ENCODE measurements at places on chromosomes 11 and 22.
A peak's percentile ranks its signal among the peaks of the same experiment; 100 is the strongest.

DNA sequence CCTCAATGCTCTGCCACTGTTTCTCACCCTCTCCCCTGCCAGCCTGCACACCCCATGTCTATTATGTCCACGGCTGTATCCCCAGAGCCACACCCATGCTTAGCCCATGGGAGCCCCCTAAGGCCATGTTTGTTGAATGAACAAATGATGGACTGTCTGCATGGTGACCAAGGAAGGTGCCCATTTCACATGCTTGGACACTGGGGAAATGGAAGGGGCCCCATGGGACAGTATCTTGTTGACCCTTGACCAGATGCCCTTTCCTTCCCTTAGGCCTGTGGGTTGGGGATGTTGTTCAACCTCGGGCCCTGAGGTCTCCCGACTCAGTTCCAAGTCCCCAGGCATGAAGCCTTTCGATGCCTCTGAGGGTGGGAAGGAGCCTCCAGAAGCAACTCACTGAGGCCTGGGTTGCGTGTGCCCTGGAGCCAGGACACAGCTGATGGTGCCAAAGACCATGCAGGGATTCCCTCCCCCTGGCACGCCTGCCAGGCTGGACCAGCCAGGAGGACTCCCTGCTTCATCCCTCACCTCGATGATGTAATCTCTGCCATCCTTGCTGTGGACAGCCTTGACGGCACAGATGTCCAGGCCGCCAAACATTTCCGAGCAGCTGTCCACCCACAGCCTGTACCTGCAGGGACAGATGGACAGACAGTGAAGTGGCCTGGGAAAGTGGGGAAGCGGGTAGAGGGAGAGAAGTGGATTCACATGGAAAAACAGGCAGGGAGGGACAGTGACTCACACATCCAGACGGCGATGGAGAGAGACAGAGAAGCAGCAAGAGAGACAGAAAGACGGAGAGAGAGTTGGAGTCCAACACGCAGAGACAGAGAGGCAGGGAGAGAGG, 58.9 kb downstream of the FBXO7 start:
- no peak for DNase-seq

DNA sequence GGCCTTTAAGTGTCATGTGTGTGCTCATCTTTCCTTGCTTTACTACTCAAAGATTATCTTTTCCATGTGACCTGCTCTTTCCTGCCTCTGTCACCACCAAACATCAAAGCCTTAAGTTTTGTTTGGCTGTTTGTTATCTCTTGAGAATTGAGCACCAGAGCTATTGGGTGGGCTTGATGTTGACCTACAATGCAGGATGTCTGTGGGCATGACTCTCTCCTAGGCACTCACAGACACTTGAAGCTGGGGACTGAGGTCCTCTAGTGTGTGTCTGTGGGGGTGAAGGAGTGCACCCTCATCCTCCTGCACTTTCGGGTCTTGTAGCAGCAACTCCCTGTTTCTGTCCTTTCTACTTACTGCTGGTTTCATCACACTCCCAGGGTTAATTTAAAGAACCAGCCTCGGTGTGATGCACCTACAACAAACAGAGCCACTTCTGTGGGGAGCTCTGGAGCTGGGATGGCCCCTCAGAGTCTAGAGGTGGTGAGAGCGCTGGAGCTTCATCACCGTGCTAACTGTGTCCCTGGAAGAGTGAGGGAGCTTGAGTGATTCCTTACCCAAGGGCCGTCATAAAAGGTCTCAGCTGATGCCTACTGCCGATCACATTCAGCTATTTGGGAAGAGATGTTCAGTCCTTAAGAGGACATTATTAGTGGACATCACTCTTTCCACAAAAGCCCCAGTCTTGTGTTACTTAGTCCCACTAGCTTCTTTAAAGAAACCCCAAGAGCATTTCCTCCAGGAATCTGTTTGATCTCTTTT, 56.3 kb downstream of the LRRC74B start:
- no peak for DNase-seq

GRCh38 chr22:44221710-44222475, 41.2 kb downstream of the PARVG start:
- DNase-seq: no peak

DNA sequence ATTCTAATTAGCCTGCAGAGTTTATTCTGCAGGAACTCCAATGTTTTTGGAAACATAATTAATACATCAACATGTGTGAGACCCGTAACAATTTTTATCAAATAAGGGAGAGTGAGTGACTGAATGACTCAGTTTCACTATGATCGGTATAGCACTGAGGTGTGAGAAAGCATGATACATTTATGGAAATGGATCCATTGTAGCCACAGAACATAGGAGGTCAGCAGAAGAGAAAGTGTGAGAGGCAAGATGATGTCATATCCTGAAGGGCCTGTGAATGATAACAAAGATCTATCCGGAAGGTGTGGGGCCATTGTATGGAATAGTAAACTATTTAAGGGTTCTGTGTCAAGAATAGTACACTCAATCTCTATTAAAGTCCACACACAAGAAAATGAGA, 1406.1 kb upstream of the TENM4 start:
- DNase-seq: no peak

DNA sequence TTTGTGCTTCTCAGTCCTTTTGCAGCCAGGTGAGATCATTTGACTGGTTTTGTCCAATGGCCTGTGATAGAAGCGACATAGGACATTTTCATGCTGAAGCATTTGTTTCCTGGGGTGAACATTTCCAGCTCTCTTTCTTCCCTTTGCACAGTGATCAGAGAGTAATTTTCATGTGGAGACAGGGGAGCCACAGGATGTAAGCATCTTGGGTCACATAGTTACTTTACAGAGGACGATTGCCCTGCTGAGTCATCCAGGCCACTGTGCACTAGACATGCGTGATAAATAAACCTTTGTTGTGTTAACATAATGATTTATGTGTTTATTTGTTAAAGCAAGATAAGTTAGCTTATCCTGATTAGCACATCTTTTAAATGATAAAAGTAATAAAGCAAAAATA, 263.5 kb upstream of the CCDC179 start:
- DNase-seq: no peak

GRCh38 chr22:25950111-25950510, 208.1 kb downstream of the MYO18B start:
- no peak for DNase-seq

DNA sequence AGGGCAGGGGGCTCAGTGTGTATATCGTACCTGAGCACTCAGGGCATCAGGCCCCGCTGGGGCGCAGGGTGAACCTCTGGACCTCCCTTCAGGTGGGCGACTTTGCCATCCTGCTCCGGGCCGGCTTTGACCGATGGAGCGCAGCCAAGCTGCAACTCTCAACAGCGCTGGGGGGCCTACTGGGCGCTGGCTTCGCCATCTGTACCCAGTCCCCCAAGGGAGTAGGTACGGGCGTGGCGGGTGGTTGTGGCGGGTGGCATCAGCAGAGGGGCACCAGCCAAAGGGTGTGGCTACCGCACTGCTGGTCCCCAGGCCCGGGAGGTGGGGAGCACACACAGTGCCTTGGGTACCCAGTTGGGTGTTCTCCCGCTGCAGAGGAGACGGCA, 6.3 kb downstream of the SLC39A13 start:
- no peak for DNase-seq

GRCh38 chr11:61999141-61999975, 31.9 kb upstream of the FTH1 start:
- DNase-seq: peak; percentile 38

DNA sequence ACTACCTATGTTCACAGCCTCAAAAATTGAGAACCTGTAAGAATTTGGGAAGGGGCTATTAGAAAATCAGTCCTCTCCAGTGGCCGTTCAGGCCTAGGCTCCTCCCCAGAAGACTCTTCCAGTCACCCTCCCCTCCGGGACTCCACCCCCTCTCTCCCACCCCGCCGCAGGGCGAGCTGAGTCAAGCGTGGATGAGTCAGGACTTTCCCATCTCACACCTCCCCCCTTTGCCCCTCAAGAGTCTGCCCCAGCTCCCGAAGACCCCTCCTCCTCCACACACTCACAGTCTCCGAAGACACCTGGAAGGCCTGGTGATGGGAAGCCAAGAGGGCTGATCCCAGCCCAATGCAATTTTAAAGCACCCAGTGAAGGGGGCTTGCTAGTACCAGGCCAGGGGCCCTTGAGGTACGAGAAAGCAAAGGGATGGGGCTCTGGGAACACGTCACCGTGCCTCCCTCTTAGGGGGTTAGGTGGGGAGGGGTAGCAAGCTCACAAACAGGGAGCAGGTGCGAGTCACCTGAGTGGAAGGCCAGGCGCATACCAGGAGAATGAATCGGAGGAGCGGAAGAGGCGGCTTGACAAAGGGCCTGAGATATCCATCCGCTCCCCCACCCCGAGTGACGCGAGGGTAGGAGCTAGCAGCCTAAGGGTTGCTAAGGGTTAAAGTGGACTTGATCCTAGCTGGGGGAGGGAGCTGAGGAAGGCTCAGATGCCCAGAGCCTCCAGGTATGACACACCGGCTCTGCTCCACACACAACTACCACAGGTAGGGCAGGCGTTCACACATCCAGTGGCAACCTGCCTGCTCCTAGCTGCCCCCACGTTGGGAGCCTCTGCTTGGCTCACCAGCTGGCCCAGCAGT, 13.6 kb downstream of the BCL9L start:
- peak; percentile 96 for DNase-seq

- peak; percentile 97 for DNase-seq
These were observed 654 bp upstream of the SYT8 start for GRCh38 chr11:1834062-1834610.

GRCh38 chr11:15059132-15059915, 14.1 kb upstream of the CALCB start:
- DNase-seq: no peak

DNA sequence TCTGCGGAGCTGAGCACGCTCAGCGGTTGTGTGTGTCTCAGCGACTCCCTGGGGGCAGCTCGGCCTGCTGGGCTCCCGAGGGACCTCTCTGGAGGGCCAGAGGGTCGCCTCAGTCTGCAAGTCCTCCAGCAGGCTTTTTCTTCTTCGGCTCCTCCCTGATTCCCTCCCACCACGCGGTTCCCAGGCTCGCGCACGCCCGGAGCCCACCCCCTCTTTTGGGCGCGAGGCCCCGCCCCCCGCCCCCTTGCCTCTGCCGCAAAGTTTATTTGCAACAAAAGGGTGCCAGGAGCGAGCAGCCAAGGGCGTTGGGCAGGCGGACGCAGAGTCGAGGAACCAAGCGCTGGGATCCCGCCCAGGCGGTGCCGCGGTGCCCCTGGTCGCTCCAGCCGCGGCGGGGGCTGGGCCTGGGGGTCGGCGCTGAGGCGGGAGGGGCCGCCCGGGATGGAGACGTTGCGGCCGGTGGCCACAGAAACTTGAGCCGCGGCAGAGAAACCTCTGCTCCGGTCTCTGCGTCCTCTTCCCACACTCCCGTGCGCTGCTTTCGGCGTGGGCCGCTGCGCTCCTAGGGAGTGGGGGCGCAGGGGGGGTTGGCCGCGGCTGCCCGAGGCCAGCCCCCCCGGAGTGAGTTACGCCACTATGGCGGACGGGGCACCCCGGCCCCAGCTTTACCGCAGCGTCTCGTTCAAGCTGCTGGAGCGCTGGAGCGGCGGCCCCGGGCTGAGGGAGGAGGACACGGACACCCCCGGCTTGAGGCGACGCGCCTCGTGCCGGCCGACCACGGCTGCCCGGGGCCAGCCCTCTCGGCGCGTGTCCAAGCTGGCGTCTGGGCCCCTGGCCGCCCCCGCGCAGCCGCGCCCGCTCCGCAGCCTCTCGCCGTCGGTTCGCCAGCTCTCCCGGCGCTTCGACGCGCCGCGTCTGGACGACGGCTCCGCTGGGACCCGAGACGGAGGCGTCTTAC, at the start of gene ARHGEF17:
ARHGEF17 (plus strand) TSS at position 274 of the 958 bp plus-strand sequence; CDS start at position 637, 363 bp downstream.
- peak; percentile 78 for DNase-seq

GRCh38 chr22:38830026-38830844, 13.6 kb downstream of the NPTXR start:
- DNase-seq: no peak

GRCh38 chr11:33347490-33348125, 90.4 kb downstream of the HIPK3 start:
- no peak for DNase-seq

- no peak for DNase-seq
These were observed 346.8 kb downstream of the JRKL start for GRCh38 chr11:96736601-96737000.

- DNase-seq: peak; percentile 69
These were observed 1.0 kb upstream of the EPS8L2 start for GRCh38 chr11:704781-705645.

- DNase-seq: no peak
These were observed 294.5 kb downstream of the BRD1 start for GRCh38 chr22:49532869-49533802.

GRCh38 chr22:17491090-17491640, 72.1 kb upstream of the SLC25A18 start:
- no peak for DNase-seq

DNA sequence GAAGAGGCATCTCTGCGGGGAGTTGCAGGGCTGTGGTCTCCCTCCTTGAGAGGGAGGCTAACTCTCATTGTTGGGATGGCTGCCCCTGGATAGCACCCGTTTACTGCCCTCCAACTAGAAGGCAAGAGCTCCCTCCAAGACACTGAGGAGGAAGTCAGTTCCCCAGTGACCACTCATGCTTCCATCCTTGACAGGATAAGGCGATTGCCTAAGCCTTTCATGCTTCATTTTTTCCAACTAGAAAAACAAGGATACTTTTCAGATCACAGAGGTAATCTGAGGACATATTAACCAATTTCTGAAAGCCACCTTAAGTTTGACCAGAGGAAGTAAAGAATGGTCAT, 186.6 kb downstream of the MAML2 start:
- no peak for DNase-seq

GRCh38 chr22:46056546-46057245, 79.7 kb upstream of the WNT7B start:
- DNase-seq: no peak

DNA sequence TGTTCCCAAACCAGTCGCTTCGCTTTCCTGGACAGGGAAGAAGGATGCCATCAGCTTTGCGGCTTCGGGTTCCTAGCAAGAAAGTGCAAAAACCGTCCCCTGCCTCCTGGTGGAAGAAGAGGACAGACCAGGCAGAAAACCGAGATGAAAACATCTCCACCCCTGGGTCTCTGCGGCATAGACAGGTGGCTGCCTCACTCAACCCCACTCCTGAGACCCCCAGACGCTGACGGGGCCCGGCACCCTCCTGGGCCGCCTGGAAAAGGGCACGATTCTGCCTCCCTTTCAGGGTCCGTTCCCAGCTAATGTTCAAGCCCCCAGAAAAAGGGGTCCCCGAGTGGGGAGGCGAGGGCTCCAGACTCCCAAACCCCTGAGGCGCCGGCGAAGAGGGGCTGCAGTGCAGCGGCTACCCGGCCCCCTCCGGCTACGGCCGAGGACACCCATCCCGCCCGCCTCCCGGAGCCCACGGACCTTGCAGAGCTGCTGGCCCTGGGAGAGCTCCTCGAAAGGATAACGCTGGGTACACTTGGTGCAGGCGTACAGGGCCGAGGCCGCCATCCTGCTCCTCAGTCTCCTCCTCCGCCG, 569 bp downstream of the FAM76B start:
- peak; percentile 5 for DNase-seq

DNA sequence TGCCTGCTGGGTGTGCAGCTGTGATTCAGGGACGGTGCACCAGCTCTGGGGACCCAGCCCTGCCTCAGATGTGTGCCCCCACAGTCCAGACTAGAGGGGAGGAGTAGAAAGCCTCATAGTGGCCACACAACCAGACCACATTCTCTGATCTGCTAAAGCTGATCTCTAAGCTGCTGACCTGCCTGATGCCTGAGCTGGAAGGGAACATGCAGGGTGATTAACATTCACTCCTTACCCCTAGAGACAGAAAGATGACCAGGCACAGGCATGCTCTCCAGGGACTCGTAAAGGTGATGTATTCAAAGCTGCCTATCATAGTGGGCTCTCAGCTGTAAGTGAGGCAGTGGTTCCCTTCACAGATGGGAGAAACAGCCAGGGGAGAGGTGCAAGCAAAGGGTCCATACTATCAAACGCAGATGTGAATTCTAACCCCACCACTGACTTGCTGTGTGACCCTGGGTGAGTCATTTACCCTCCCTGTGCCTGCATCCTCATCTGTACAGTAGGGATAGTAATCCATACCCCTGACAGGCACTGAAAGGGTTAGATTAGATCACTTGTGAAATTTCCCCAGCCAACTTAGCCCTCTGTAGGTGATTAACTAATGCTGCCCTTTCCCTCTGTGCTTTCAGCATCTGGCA, 29.0 kb upstream of the LRRC32 start:
- no peak for DNase-seq
